Midbrain (tissue), 1 donor: ENCODE measurements at places on chromosomes 12 and 14.

DNA sequence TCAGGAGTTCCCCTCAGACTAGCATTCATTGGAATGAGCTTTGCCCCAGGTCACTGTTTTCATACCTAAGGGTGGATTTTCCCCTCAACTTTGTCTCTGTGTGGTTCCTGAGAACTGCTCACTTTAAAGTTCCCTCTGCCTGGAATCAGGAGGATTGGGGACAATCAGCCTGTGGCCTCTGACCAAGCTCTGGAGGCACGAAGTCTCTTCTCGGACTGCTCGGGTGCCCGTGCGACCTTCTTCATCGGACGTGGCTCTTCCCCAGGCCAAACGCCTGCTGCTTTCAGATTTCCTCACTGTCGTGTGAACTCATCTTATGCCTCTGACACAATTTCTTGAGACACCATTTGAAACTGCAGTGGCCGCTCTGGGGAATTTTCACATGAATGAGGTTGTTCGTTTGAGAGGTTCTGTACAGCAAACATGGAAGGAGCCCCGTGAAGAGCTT lies 153.7 kb upstream of the PZP start:
- DNase-seq, result no peak

GRCh38 chr14:53458368-53458814 lies 305.3 kb upstream of the DDHD1 start:
- DNase-seq, result no peak

DNA sequence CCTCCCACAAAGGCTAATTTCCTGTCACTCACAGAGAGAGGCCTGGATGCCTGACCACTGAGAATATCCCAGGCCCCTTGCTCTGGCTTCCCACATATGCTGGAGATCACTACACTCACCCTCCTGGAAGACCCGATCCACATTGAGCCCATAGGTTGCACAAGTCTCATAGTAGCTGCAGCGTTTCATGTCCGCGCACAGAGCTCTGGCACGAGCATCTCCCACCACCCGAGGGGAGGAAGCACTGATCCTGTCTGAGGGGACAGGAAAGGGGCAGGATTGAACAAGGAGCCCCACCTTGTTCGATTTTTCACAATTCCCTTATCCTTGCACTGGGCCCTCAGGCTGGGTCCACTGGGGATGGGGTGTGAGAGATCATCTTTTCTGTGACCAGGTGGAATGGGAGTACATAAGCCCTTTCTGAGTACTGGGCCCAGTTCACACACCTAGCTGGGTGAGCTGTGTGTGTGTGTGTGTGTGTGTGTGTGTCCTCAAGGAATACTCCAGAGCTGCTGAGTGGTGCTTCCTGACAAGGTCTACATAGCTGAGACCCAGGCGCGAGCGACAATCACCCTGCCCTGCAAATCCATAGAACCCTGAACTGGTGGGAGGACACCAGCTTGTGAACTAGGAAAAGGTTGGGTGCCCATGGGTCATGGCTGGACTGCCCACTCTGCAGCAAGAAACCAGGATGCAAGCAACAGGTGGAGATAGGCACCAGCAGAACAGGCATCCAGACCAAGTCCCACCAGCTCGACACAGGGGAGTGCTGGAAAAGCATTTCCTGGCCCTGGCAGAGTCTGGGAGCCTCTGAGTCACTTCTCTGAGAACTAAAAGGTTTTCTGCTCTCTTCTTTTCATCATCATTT lies 5.6 kb downstream of the AGAP2 start:
- DNase-seq, result no peak

- no peak for DNase-seq
These were observed 134.7 kb downstream of the CALM1 start for GRCh38 chr14:90531497-90531896.

- no peak for DNase-seq
These were observed 144.6 kb downstream of the TPH2 start for GRCh38 chr12:72082986-72083820.

DNA sequence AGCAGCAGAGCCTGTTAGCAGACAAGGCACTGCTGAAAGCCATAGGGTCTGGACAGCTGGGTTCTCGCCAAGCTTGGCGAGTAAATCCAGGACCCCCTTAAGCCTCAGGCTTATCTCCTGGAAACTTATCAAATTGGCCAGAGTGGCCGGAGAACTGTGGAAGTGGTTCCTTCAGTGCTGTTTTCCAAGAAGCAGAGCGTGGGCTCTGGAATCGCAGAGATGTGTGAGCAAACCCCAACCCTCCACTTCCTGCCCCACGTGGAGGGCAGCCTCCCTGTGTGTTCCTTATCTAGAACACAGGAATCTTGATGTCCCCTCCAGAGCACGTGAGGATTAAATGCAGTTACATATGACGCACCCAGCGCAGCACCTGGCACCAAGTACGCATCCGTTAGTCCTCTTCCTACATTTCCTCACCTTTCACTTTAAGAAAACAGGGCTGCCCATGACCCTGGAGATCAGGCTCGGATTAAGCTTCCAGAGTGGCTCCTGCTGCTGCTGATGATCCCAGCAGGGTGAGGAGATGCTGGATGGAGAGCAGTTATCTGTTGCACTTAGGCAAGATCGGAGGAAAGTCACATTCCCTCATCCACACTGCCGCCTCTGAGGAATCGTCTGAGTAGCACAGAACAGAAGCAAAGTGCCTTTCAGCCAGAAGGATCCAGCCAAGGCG lies 35.0 kb downstream of the MMAB start:
- DNase-seq, result no peak

GRCh38 chr12:77054851-77055250 lies 10.5 kb downstream of the E2F7 start:
- DNase-seq, result no peak

GRCh38 chr14:99391671-99392070 lies 89.0 kb downstream of the SETD3 start:
- no peak for DNase-seq

GRCh38 chr14:25050269-25051150 lies 563 bp upstream of the STXBP6 start:
- peak; percentile 53 for DNase-seq

- DNase-seq, result no peak
These were observed 518.1 kb downstream of the TMEM121 start for GRCh38 chr14:106044515-106044914.

GRCh38 chr12:66417217-66417616 lies 114.9 kb downstream of the HELB start:
- DNase-seq, result no peak

- no peak for DNase-seq
These were observed 9.8 kb upstream of the C12orf42 start for GRCh38 chr12:103505371-103506236.

- DNase-seq, result no peak
These were observed 105.4 kb downstream of the TTC8 start for GRCh38 chr14:88929656-88930436.

DNA sequence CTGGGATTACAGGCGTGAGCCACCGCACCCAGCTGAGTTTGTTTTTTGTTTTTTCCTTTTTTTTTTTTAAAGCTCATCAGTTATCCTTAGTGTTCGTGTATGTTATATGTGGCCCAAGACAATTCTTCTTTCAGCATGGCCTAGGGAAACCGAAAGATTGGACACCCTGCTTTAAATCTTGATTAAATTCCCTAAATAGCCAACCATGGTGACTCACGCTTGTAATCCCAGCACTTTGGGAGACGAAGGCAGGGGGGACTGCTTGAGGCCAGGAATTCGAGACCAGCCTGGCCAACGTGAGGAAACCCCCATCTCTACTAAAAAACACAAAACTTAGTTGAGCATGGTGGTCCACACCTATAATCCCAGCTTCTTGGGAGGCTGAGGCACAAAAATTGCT lies 131.1 kb downstream of the MED13L start:
- no peak for DNase-seq

DNA sequence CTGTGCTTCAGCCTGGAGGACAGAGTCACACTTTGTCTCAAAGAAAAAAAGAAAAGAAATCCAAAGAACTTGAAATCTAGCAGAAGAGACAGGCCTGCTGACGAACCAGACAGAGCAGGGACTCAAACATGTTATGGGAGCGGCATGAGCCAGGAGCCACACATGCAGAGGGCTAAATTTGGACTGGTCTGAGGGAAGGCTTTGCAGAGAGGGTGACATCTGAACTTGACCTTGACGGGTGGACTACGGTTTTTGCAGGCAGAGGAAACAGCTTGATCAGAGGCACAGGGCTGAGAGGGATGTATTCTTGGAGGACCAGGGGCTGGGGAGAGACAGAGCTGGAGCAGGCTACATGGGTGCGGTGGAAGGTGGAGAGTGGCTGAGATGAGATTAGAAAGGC lies 20.5 kb upstream of the SLC24A4 start:
- no peak for DNase-seq

- DNase-seq, result no peak
These were observed 14.8 kb downstream of the PPP2R5C start for GRCh38 chr14:101776344-101776743.

GRCh38 chr12:107238296-107238695 lies 144.9 kb upstream of the CRY1 start:
- no peak for DNase-seq

GRCh38 chr12:77678621-77679020 lies 152.1 kb upstream of the NAV3 start:
- no peak for DNase-seq

- no peak for DNase-seq
These were observed 18.8 kb upstream of the CELA1 start for GRCh38 chr12:51365276-51365675.

DNA sequence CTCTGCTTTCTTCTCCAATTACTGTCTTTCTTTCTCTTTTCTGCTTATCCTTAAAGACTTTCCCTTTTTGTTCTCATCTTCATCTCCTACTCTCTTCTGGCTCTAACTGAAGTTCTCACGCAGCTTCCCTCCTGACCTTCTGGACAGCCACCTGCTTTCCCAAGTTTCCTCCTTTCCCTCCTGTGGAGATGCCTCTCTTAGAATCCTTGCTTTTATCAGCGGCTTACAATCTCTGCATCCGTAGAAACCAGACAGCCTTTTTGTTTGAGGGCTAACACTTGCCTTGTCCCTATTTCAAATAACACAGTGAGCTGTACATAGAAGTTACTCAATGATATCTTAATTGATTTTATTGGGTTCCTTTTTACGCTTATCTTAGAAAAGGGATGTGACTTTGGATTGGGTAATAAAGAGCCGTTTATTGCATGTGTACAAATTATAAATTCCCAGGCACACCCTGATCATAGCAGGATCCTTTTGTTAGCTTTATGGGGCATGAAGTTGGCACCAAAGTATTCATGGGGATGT lies 2.1 kb upstream of the LGALS3 start:
- no peak for DNase-seq

DNA sequence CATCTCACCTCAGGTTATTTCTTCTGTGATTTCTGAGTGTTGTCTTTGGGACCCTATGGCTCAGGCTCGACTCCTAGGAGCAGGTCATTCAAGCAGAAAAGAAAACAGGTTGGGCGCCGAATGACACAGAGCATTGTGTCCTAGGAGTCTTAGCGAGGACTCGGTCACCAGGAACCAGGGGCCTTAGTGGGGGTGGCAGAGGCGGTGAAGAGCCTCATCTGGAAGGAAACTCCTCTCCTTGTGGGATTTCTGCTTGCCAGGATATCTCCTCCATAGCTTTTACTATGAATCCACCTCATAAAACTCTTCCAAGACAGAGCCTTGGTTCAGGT lies 630 bp downstream of the PLEKHH1 start:
- peak; percentile 30 for DNase-seq

GRCh38 chr12:40336573-40337199 lies 111.9 kb downstream of the LRRK2 start:
- DNase-seq, result no peak

DNA sequence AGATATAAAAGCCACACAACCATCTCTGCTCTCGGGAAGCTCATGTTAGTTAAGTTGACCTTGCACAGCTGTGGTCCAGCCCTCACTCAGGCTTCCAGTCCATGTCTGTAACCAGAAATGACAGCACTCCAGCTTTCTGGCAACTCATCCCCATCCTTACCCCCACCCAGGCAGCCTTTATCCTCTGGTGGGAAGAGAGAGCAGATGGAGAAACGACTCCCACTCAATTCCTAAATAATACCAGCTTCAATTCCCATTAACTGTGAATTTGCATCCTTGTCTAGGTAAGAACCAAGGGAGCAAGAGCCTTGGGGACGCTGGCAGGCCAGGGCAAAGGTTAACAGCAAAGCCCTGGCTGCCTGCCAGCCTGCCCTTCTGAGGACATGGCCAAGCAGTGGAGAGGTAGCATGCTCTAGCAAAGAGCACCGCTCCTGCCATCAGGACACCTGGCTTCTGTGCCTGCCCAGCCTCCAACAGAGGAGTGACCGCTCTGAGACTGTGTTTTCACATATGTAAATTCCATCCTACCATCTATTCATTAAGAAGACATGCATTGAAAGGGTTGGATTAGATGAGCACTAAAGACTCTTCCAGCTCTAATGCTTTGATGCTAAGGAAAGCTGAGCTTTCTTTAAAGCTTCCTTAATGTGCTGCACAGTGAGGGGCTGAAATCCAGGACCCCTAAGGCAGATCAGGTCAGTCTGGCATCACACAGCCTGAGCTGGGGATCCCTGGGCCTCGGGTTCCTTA lies 236.1 kb downstream of the GRIN2B start:
- DNase-seq, result no peak
